IPS DF 6.9 (cell line): ENCODE measurements at places on chromosomes 13 and 19.

DNA sequence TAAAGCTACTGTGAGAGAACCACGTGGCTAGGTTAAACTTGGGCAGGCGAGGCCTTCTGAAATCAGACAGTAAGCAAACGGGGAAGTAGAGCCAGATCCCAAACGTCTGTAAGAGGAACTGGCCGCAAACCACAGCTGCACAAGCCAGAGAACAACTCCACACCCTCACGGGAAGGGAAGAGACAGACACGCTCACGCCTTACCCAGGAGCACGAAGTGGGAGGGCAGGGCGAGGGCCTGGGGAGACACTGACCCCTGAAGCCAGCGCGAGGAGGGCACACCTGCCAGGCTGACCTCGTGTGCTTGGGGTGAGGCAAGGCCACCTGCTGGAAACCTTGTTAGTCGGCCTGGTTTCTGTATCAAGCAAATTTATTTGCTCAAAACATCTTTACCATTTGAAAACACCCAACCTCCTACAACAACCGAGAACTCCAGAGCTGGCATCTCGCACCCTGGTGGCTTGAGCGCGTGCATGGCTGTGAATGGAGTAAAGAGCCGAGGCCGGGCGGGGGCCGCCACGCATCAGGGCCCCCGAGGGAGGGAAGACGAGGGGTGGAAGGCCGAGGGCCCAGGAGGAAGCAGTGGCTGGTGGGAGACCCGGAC, 7.3 kb downstream of the POLR2E start:
- no peak for DNase-seq

DNA sequence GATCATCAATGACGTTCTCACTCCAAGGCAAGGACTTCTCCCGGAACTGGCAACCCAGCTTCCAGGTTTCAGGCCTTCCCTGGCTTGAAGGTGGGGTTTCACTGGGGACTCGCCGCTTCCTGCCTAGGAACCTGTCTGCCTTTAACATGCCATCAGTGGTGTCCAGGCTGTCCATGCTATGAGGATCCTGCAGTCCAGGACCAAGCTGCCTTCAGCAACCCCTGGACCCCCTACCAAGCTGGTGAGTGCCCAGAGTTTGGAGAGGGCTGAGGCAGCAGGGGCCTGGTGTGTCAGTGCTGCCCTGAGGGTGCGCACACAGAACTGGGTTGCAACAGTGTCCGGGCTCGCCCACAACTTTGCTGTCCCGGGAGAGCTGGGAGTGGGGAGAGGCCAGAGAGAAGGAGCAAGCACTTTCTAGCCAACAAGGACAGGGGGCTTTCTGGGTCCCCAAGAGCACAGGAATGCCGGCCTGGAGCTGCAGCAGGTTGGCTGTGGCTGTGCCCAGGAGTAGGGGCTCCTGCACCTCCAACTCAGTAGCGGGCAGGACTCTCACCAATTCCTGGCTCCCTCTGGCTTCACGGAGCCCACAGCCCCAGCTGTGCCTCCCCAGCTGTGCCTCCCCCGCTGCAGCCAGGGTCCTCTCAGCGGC, 1563.2 kb upstream of the MIR17HG start:
- no peak for DNase-seq

DNA sequence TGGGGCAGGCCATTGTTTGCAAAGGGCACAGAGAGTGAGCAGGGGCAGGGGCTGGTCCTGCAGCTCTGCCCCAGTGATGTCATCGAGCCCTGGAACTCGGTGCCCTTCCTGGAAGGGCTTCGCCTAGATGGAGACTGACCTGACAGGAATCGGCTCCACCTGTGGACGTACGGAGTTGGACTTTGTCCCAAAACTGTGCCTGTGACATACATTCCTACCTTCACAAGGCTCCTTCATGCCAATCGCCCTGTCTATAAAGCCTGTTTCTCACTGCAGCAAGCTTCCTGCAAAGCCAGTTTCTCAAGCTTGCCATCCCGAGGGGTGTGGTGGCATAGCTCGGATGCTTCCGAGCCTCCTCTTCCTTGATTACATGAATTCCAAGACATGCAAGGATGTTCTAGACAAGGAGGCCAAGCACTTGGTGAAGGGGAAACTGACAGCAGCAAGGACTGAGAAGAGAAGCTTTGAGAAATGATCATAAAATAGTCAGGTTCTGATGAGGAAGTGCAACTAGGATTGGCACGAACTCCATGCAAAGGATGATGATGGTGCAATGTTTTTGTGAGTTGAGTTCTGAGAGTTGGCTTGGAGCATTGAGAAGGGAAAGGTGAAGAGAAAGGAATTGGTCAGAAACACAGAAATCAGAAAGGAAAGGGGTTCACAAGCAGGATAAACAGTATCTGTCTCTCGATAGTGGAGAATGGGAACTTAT, 73.6 kb upstream of the STK24 start:
- no peak for DNase-seq

DNA sequence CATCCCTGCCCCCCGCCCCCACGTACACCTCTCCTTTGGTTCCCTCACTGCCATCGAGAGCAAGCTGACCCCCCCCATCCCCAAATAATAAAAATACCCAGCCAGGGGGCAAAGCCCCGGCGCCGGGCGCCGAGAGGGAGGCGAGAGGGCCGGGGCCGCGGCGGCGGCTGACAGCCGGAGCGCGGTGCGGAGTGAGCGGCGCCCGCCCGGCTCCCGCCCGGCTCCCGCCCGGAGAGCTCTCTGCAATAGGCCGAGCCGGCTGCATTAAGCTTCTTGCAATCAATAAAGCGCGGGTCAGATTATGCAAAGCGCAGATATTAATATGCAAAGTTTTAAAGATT, 40.9 kb downstream of the DEDD2 start:
- DNase-seq: no peak

DNA sequence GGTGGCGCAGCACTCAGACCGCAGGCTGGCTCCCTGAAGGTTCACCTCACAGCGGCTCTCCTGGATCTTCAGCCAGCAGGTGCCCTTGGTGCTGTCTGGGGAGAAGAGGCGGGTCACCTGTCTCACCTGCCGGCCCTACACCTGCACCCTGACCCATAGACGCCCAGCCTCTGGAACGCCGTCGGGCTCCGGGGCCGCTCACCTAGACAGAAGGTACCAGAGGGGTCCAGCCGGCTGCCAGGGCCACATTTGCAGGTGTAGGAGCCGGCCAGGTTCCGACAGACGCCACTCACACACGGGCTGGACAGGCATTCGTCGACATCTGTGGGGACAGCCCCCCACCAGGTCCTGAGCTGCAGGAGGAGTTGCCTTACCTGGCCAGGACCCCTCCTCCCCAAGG, 22.9 kb downstream of the FBN3 start:
- no peak for DNase-seq

- DNase-seq: no peak
Observed at GRCh38 chr19:30151081-30151480, 209.0 kb downstream of the URI1 start.

DNA sequence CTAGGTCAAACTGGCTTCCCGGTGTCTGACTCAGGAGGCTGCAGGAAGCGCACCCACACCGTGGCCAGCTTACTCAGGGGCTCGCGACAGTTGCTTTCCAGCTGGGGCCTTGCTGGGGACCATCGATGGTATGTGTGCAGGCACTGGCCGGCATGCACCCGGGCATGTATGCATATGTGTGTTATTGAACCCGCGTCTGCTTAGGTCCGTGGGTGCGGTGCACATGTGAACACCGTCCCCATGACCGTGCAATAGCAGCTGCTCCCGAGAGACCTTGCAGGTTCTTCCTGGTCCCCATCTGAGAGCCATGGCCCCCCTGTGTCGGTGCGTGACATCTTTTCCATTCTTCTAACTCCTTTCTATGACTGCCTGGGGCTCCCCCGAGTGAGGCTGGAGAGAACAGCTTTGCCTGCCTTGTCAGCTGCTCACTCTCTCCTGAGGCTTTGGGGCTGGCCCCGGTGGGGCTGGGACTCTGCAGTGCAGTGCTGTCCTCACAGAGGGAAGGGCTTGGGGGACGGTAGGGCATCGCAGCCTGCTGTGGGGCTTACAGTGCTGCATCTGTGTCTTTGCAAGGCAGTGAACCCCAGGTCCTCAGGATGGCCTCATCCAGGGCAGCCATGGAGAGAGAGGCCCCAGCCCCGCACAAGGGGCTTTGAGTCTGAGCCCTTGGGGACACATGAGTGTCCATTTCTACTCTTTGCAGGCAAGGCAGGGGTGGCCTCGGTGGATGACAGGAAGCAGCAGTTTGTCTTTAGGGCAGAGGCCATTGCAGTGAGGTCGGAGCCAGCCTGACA, 65.1 kb downstream of the CHST8 start:
- no peak for DNase-seq

DNA sequence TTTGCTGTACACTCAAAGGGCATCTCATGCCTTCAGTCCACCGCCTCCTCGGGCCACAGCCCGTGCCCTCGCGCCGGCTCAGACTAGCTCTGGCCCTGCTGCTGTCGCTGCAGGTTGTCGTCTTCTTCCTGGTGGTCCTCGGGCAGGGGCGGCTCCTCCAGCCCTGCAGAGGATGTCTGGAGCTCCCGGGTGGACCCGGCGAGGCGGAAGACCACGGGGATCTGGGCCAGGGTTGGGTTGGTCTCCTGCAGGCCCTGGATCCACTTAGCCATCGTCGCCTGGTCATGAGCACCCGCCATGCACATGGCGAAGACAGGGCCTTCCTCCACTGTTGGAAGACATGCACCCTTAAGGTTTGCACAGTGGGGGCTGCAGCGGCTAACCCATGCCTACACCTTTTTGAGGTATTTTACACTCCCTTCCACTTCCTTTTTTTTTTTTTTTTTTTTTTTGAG, 489 bp upstream of the ZNF653 start:
- no peak for DNase-seq

- DNase-seq: no peak
Observed at GRCh38 chr19:48631225-48631624, 6.0 kb downstream of the DBP start.

GRCh38 chr19:41244117-41244516, 20.1 kb upstream of the HNRNPUL1 start:
- DNase-seq: no peak

GRCh38 chr13:51668580-51669195, 84.4 kb downstream of the WDFY2 start:
- DNase-seq: no peak

DNA sequence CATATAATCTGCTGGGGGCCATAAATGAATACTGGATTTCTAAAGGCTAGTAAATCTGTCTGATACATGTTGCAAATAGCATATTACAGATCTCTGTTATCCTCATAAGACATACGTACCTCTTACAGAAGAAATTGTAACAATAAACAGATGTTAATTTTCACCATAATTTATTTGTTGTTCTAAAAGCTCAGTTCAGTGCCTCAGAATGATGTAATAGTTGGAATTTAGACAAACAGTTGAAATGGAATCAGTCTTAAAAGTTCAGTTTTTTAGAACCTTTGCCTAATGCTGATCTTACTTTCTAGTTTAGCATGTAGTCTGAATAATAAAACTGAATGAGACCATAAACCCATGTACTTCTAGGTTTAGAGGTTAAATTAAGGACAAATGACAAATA, 43.1 kb downstream of the B3GLCT start:
- DNase-seq: no peak

DNA sequence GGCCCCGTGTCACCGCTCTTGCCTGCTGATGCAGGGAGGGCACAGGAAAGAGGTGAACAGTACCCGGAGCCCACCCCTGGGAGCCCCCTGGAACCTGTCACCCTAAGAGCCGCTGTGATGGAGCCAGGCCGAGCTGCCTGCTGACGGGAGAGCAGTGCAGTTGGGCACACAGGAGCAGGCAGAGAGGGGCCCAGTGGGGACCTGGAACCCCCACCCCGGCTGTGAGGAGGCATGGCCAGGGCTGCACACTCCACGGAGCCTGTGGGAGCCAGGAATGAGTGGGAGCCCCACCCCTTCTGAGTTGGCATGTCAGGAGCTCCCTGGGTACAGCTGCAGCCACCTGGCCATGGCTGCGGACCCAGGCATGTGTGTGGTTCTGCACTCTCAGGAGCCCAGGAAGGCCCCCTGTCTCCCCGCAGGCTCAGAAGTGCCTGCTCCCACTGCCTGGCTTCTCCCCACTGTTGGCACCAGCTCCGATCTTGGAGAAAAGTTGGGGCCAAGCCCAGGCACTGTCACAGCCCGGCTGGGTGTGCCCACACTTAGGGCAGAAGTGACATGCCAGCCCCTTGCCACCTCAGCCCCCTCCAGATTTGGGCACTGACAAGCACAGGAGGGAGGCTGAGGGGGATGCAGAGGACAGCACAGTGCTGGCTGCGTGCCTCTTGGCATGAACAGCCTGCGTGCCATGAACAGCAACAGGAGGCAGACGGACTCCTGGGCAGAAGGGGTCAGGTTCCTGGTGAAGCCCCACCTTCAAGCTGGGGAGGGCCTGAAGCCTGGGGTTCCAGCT, 6.3 kb downstream of the CFAP97D2 start:
- DNase-seq: no peak

GRCh38 chr13:43584751-43585150, 202.0 kb downstream of the ENOX1 start:
- DNase-seq: no peak

GRCh38 chr19:4066176-4066606, 508 bp downstream of the ZBTB7A start:
- no peak for DNase-seq
